ENCODE measurements at places on chromosomes 1 and 21. TPM values are rescaled to one million over a fixed set of nuclear protein-coding genes. Genes with fewer than 3 reads are reported as not detected.

The OR2L3 gene
- total RNA-seq: not detected

The CGN gene
- total RNA-seq: 6.6 TPM

The OR11L1 gene
- total RNA-seq: not detected

GRCh38 chr1:245837718-245838117 is 669.4 kb downstream of the SMYD3 start:
- no peak overlapping the region for H3K4me3 ChIP-seq
- no peak for DNase-seq
- H3K27ac ChIP-seq: no peak overlapping the region
- H3K27me3 ChIP-seq: no peaks in the 10 kb centered on the region

DNA sequence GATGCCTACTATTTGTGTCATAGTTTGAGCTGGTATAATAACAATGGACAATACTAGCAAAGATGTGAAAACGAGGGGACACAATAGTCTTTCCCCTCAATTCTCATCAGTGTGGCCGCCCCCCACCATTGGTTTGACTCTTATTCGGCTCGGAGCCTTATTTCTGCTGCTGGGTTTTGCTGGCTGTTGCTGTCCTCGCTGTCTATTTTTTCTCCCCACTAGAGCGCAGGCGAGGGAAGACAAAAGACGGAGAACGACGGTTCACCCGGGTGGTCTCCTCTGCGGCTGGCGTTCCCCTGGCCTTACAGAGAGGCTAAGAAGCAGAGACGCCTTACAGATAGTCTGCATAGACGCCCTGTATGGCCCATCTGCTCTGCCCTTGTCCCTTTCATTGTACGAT is 19.4 kb downstream of the CLIC6 start:
- peaks cover 3% of the 10 kb centered on the region for H3K36me3 ChIP-seq
- peaks cover 12% of the 10 kb centered on the region for H3K4me1 ChIP-seq
- DNase-seq: no peak
- no peaks in the 10 kb centered on the region for H3K27me3 ChIP-seq

DNA sequence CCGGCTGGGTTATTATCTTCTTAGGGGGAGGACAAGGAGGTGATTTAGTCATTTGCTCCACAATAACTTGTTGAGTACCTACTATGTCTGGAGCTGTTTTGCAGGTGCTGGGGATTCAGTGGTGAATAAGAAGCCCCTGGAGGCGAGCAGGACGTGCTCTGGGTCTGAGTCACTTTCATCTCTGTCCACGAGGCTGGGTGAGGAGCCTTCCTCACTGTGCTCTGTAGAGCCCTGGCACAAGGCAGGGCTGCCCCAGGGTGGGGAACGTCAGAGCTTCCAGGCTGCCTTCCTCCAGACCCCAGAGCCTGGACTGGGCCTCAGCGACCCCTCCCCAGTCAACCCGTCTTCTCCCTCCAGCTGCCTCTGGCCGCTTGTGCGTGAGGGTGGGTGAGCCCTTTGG is 2.5 kb upstream of the PADI6 start:
- H3K36me3 ChIP-seq: no peaks in the 10 kb centered on the region
- no peak for DNase-seq
- no peaks in the 10 kb centered on the region for H3K4me1 ChIP-seq
- no peak overlapping the region for H3K4me3 ChIP-seq

DNA sequence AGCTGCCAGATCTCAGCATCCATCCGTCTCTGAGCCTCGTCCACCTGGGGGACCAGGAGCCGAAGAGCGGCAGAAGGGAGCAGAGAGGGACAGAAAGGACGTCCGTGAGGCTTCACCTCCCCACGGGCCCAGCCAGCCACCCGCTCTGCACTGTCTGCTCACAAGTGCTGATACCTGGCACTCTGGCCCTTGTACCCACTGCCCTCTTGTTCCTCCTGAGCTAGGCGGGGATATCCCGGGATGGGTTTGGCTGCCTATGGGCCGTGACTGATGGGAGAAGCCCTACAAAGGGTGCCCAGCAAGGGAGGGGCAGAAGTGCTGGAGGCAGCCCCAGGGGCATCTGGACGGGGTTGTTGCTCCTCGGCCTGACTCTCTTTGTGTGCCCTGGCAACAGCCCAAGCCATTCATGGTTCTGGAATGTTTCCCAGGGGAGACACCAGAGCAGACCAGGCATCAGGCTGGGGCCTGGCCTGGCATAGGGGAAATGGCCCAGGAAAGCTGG is 57.6 kb downstream of the LDLRAD2 start:
- no peaks in the 10 kb centered on the region for H3K36me3 ChIP-seq
- DNase-seq: no peak
- no peaks in the 10 kb centered on the region for H3K27me3 ChIP-seq
- H3K27ac ChIP-seq: no peak overlapping the region

GRCh38 chr1:15424981-15425380 is 13.3 kb upstream of the CTRC start:
- H3K4me1 ChIP-seq: no peaks in the 10 kb centered on the region
- no peaks in the 10 kb centered on the region for H3K27me3 ChIP-seq
- DNase-seq: no peak
- H3K27ac ChIP-seq: no peak overlapping the region
- no peak overlapping the region for H3K4me3 ChIP-seq
- H3K36me3 ChIP-seq: peaks cover 6% of the 10 kb centered on the region

The ADAMTS1 gene
- total RNA-seq: 0.21 TPM

The CD101 gene
- 4.5 TPM for total RNA-seq

GRCh38 chr1:68916221-68916902 is 419.5 kb upstream of the DEPDC1 start:
- no peak for DNase-seq
- no peaks in the 10 kb centered on the region for H3K36me3 ChIP-seq
- no peak overlapping the region for H3K27ac ChIP-seq

- H3K4me3 ChIP-seq: no peak overlapping the region
- H3K27me3 ChIP-seq: no peaks in the 10 kb centered on the region
- H3K36me3 ChIP-seq: no peaks in the 10 kb centered on the region
- DNase-seq: no peak
Observed at GRCh38 chr1:110615548-110616130, 9.5 kb upstream of the KCNA2 start.

The FLG gene
- total RNA-seq: not detected

The KCNH1 gene
- total RNA-seq: not detected

DNA sequence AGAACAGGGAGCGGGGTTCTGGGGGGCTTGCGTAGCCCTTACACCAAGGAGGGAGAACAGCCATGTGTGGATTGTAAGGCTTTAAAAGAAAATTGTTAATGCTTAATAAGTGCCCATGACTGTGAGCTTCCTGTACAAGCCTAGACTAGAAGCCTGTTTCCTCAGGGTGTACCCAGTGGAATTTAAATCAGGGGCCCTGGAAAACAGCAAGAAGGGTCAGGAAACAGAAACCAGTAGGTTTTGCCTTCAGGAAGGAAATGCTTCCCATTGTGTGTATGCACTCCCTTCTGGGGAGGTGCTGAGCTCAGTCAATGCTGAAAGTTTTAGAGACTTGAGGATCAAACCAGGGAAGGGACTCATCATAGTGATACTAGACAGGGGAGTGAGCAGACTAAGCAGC is 12.7 kb downstream of the UTP11 start:
- H3K27me3 ChIP-seq: no peaks in the 10 kb centered on the region
- H3K4me1 ChIP-seq: peaks cover 39% of the 10 kb centered on the region
- H3K27ac ChIP-seq: no peak overlapping the region
- H3K4me3 ChIP-seq: no peak overlapping the region
- DNase-seq: no peak

DNA sequence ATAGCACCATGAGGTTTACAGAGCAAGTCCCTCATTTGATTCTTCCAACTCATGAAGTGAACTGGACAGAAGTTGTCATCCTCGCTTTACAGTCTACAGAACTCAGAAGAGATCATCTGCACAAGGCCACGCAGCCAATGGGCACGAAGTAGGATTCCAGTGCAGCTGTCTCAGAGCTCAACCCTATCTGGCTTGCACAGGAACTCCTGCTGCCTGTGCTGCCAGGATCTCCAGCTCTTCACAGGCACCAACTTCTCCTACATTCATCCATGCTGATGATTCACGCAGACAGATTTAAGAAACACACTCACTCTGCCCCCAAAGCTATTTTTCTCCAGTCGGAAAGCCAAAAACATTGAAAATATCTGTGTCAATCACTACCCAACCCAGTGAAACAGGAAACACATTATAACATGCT is 157.0 kb downstream of the RERE start:
- peak overlapping the region; percentile 79 for H3K27ac ChIP-seq
- no peaks in the 10 kb centered on the region for H3K36me3 ChIP-seq
- peaks cover 47% of the 10 kb centered on the region for H3K4me1 ChIP-seq
- DNase-seq: no peak
- peak overlapping the region; percentile 56 for H3K4me3 ChIP-seq
- H3K27me3 ChIP-seq: no peaks in the 10 kb centered on the region

The C1orf141 gene
- not detected for total RNA-seq

DNA sequence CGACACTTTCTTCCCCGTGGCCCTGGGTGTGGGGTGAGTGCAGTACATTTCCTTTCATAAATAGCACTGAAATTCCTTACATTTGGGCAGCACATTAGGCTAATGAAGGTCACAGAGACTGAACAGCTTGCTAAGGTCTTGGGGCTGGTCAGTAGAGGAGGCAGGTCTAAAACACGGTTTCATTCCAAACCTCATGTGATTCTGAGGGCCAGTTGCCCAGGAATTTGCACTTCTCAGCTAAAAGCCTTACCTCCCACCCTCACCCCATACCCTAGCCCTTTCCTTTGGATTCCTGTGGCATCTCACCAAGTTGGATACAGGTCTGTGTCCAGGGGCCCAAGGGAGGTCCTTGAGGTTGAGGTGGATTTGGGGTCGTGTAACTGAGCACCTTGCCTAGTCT is 147.8 kb upstream of the CD34 start:
- no peaks in the 10 kb centered on the region for H3K36me3 ChIP-seq
- H3K27me3 ChIP-seq: peaks cover 3% of the 10 kb centered on the region
- H3K27ac ChIP-seq: no peak overlapping the region
- no peak overlapping the region for H3K4me3 ChIP-seq
- DNase-seq: no peak

GRCh38 chr1:218874801-218875400 is 298.8 kb upstream of the LYPLAL1 start:
- no peaks in the 10 kb centered on the region for H3K36me3 ChIP-seq
- H3K4me1 ChIP-seq: no peaks in the 10 kb centered on the region
- DNase-seq: no peak
- no peaks in the 10 kb centered on the region for H3K27me3 ChIP-seq

DNA sequence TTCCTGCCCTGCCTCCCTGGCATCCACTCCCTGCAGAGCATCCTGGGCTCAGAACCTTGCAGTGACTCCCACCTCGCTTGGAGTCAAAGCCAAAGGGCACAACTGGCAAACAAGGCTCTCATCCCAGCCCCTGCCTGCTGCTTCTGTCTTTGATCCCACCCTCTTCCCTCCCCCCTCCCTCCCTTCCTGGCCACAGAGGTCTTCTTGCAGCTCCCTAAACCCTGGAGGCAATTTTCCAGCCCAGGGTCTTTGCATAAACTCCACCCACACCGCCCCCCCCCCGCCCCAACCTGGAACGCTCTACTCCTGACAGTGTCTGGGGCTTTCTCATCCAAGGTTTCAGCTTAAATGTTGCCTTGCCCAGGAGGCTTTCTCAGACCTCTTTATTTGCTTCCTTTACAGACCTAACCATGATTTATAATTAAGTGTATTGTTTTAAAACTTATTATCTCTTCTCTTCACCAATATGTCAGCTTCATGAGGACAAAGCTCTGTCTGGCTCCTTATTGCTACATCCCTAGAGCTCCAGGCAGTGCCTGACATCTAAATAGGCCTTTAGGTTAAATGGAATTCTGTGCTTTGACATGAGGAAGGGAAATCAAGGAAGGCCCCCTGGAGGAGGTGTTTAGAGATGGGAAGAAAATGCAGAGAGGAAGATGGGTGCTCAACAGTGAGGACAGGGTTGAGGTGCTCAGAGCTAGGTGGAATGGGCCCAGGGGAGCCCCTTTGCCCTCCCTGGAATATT is 37.7 kb upstream of the PADI1 start:
- H3K4me3 ChIP-seq: no peak overlapping the region
- H3K27ac ChIP-seq: no peak overlapping the region
- no peaks in the 10 kb centered on the region for H3K27me3 ChIP-seq
- DNase-seq: no peak
- H3K4me1 ChIP-seq: no peaks in the 10 kb centered on the region

DNA sequence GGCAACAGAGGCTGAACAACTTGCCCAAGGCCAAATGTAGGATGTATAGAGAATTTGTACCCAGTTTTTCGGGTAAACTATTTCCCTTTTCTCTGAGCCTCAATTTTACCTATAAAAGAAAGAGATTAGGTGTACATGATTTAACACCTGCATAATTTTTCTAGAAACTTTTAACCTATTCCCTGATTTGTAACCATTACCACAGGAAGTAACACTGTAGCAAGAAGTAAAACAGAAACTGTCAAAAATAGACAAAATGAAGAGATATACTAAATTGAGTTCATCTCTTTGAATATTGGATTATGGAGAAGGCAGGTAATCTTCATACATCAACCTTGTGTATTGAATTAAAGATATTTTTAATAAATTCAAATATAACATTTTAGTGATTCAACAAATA is 136.2 kb downstream of the ZC3H11B start:
- no peak overlapping the region for H3K27ac ChIP-seq
- DNase-seq: no peak
- no peaks in the 10 kb centered on the region for H3K27me3 ChIP-seq
- no peak overlapping the region for H3K4me3 ChIP-seq

The DIO1 gene
- total RNA-seq: not detected

The BRINP2 gene
- not detected for total RNA-seq

GRCh38 chr1:48093696-48094528 is 96.7 kb upstream of the TRABD2B start:
- DNase-seq: no peak
- H3K27me3 ChIP-seq: no peaks in the 10 kb centered on the region
- H3K27ac ChIP-seq: no peak overlapping the region
- no peaks in the 10 kb centered on the region for H3K36me3 ChIP-seq
- H3K4me3 ChIP-seq: no peak overlapping the region

The KCNAB2 gene
- total RNA-seq: 118 TPM

- no peaks in the 10 kb centered on the region for H3K36me3 ChIP-seq
- H3K27me3 ChIP-seq: no peaks in the 10 kb centered on the region
- no peaks in the 10 kb centered on the region for H3K4me1 ChIP-seq
- no peak for DNase-seq
Observed at GRCh38 chr1:216566641-216567205, 143.5 kb upstream of the USH2A start.

DNA sequence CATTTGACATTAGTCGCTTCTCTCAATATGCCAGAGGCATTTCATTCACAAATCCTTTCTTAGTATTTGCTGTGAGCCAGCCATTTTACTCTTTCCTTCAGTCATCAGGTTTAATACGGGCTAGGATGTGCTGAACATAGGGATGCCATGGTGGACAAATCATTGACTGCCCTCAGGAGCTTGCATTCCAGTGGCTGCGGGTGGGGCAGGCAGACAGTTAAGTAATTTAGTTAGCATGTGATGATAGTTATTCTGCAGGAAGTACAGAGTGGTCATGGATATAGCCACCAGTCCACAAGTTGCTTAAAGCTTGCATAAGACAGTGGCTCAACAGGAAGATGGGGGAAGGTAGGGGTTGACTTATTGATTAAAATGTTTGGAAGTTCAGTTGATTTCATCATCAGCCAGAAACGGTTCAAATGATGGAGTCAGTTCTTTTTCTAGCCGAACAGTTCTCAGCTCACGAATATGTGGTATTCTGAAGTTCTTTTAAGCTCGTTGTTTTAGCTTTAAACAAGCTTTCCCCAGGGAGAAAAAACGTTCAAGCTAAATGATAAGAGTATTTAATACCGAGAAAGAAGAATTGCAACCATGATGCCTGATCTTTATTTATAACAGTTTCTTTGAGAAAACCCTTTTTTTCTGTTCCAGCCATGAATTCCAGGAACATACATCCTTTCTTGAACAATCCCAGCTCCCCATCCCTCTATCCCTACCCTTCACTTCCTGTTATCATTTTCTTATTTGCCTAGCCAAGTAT is 1.4 kb downstream of the SLC22A15 start:
- H3K27me3 ChIP-seq: no peaks in the 10 kb centered on the region
- no peak overlapping the region for H3K4me3 ChIP-seq
- no peak overlapping the region for H3K27ac ChIP-seq
- no peaks in the 10 kb centered on the region for H3K36me3 ChIP-seq
- no peaks in the 10 kb centered on the region for H3K4me1 ChIP-seq
- DNase-seq: no peak
